ENCODE measurements at places on chromosomes 1 and 21.

DNA sequence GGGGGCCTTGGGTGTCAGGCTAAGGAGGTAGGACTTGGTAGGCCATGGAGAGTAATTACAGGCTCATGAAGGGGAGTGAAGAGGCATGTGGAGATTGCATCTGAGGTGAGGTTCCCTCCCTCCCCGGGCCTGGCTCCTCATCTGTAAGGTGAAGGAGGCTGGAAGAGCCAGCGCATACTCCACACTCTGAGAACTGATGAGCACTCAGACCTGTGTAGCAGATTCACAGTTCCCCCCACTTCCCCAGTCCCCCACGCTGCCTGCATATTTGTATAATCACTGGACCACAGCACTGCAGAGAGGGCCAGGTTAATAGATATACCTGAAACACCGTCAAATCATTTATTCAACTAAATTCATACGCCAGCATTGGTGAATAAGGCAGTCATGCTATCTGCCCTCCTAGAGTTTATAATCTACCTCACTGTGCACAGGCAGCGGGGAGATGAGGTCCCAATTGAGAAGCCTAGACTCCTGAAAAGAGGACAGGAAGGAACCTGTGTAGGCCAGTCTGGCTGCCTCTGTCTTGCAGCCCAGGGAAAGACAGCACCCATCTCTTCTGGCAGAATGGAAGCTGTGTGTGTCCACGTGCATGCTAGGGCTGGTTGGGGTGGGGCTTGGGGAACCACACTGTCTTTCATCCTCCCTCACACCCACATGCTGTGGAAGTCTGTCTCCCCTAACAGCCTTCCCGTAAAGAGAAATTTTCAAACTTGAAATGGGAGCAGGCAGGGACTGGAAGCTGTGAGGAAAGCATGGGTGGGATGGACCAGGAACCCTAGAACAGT lies 110.6 kb upstream of the ATP1A1 start:
- no peak for DNase-seq

- DNase-seq, result no peak
Measured at GRCh38 chr1:36095760-36096405, 7.2 kb downstream of the ADPRS start.

GRCh38 chr1:196324345-196324744 lies 283.9 kb downstream of the KCNT2 start:
- DNase-seq, result no peak

DNA sequence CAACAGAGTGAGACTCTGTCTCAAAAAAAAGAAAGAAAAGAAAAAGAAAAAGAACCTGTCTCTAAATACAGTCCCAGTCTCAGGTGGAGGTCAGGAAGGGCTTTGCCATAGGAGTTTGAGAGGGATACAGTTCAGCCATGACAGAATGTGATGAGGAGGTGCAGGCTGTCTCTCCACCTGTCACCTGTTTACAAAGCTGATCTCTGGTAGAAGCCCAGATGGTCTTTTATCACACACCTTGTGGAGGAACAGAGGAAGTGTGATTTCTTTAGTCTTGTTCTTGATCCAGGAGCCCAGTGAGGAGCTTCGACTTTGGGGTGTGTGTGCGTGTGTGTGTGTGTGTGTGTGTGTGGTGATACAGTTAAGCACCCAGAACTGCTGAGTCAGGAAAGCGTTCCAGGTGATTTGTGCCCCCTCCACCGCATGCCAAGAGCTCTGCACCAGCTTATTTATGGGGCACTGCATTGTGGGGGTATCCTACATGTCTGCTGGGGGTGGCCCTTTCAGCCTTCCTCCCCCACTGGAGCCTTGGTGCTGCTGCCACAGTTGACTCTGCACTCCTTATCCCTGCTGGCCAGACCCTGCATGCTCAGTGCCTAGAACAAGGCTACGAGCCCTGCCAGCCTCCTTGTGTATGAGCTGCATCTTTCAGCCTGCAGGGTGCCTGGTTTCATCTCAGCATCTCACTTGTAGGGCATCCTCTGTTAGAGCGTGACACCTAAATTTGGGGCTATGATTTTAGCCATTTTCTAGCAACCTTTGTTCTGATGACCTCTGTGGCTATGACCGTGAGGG lies 19.3 kb downstream of the DOP1B start:
- DNase-seq, result no peak

DNA sequence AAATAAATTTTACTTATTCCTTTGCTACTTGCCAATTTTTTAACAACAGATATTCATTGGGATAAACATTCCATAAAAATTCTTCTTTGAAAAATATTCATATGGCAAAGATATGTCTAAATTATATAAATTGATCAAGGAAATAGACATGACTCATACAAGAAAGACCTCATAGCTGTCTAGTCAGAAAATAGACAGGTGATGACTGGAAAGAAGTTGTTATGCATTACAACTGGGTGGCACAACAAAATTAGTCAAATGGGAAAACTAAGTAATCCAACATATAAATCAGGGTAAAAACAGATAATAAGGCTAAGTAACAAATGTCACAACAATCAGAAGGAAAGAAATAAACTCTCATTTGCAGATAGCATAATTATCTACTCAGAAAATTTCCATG lies 92.0 kb downstream of the USH2A start:
- DNase-seq, result no peak

GRCh38 chr21:15986277-15986676 lies 256.5 kb downstream of the USP25 start:
- DNase-seq, result no peak

DNA sequence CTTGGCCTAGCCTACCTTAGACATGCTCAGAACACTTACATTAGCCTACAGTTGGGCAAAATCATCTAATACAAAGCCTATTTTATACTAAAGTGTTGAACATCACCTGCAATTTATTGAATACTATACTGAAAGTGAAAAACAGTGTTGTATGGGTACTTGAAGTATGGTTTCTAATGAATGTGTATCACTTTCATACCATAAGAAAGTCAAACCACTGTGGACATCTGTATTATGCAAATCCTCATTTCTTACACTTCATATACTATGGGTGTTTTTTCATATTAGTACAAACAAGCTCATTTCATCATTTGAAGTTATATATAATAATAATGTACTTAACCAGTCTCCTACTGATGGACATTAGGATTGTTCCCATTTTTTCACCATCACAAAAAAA lies 41.2 kb downstream of the TDRD5 start:
- no peak for DNase-seq

- no peak for DNase-seq
Measured at GRCh38 chr1:232036181-232036933, 409.8 kb downstream of the DISC1 start.
